ENCODE measurements at places on chromosomes 16 and 17. TPM values are rescaled to one million over a fixed set of nuclear protein-coding genes. Genes with fewer than 3 reads are reported as not detected.

DNA sequence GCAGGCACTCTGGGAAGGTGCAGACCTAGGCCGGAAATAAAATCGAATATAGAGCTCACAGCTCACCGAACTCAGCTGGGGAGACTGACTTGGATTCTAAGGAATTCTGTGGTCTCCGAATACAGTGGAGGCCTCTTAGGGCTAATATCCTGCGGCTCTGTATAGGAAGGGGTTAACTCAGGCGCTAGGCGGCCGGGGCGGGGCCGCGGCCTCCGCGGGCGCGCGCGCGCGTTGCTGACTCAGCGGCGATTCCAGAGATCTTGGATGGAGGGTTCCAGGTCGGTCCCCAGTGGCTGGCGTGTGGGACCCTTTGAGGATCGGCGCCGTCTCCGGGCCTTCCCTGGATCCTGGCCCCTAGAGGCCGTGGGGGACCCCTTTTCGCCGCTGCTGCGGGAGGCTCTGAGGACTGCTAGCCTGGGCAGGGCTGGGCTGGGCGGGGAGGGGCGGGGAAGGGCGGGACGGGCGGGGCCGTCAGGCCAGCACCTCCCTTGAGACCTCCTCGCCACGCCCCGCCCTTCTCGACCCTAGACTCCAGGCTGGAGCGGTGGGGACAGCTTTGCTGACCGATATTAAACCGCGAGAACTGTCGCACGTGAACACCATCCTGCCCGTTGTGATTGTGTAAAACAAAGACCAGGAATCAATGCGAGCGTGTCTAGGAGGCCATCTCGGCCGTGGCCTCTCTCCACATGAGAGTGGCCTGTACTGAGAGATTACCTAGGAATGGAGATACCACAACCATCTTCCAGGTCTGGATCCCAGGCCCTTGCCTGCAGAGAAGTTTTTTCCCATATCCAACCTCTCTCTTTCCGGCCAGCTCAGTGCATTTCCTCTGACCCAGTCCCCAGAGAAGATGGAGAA is 1.4 kb upstream of the PLEKHH3 start:
- H3K27ac ChIP-seq, result peak overlapping the region; percentile 53
- peaks cover 49% of the 10 kb centered on the region for H3K27me3 ChIP-seq
- H3K36me3 ChIP-seq, result no peaks in the 10 kb centered on the region
- peak overlapping the region; percentile 94 for H3K4me3 ChIP-seq
- H3K4me1 ChIP-seq, result peaks cover 66% of the 10 kb centered on the region

DNA sequence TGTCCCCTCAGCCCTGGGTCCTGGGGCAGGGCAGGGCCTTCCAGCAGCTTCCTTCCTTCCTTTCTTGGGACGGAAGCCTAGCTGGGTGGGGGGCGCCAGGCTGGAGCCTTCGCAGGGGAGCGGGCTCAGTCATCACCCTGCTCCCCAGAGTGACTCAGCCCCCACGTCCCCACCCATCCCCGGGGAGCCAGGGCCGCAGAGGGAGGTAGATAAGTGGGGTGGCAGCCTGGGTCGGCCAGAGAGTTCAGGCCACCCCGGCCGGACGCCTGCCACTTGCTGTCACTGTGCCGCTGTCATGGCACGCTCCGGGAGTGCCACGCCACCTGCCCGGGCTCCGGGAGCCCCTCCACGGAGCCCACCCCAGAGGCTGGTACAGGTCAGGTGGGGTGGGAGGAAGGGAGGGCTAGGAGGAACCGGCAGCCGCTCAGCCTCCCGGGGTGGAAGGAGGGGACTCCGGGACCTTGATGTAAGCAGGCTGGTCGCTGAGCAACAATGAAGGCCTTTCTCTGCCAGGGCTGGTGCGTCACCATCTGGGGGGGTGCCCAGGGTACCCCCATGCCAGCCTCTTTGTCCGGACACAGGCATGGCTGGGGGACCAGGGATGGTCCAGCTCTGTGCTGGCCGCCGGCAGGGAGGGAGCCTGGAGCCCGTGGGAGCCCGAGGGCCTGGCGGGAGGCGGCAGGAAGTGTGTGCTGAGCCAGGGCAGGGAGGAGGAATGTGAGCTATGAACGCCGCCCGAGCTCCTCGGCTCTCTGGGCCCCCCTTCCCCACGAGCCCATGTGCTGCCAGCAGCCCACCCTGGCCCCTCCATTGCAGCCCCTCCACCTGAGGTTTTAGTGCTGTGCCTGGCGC is 6.6 kb downstream of the NHERF2 start:
- H3K4me3 ChIP-seq, result no peak overlapping the region
- no peaks in the 10 kb centered on the region for H3K27me3 ChIP-seq
- no peak overlapping the region for H3K27ac ChIP-seq
- no peaks in the 10 kb centered on the region for H3K4me1 ChIP-seq

DNA sequence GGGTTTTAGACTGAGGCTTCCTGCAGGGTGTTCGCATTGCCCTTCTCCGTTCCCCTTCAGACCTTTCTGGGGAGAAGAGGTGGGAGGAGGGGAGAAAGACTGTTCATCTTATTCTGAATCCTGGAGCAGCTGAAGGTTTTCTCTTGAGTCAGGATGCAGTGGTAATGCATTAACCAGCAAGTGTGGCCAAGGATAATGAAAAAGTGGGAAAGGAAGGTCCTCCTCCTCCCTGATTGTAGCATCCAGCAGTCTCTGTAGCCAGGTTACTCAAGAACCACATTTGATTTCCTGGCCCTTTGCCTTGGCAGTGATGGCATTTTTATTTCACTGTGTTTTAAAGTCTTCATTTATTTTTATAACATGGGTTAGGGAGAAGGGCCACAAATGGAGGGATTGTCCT is 59.1 kb downstream of the CYLD start:
- H3K27me3 ChIP-seq, result no peaks in the 10 kb centered on the region
- H3K27ac ChIP-seq, result peak overlapping the region; percentile 44
- peaks cover 7% of the 10 kb centered on the region for H3K4me1 ChIP-seq
- peaks cover 29% of the 10 kb centered on the region for H3K36me3 ChIP-seq
- DNase-seq, result no peak
- no peak overlapping the region for H3K4me3 ChIP-seq

- H3K27ac ChIP-seq, result no peak overlapping the region
- no peak overlapping the region for H3K4me3 ChIP-seq
- H3K4me1 ChIP-seq, result no peaks in the 10 kb centered on the region
- DNase-seq, result no peak
- H3K36me3 ChIP-seq, result no peaks in the 10 kb centered on the region
- H3K27me3 ChIP-seq, result no peaks in the 10 kb centered on the region
These were observed 556.6 kb upstream of the GOT2 start for GRCh38 chr16:59290718-59291117.

DNA sequence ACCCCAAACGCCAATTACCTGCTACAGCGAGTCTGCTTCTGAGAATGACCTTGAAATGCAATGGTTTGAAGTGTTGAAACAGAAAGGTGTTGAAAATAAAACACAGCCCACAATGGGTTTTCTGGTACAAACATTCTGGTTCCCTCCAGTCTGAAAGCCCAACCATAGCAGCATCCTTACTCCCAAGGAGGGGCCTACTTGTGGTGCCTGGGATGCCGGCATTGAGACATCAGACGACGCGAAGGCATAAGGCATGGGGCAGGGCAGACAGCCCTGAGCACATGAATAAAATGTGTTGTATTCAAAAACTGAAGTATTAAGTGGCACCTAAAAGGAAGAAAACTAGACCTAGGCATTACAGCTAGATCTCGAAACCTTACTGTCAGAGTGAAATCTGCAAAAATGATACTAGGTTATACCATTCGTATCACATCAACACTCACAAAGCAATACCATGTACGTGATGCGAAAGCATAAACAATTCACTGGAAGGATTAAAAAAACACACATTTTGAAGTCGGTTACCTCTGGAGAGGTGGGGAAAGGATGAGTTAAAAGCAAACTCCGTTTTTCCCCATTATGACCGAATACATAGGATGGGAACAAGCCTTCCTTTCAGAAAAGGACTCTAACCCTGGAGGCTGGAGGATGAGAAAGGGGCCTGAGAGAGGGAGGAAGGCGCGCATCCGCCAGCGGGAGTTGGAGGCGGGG is 702 bp downstream of the NUDT21 start:
- peaks cover 37% of the 10 kb centered on the region for H3K4me1 ChIP-seq
- H3K36me3 ChIP-seq, result peaks cover 11% of the 10 kb centered on the region
- no peak for DNase-seq

DNA sequence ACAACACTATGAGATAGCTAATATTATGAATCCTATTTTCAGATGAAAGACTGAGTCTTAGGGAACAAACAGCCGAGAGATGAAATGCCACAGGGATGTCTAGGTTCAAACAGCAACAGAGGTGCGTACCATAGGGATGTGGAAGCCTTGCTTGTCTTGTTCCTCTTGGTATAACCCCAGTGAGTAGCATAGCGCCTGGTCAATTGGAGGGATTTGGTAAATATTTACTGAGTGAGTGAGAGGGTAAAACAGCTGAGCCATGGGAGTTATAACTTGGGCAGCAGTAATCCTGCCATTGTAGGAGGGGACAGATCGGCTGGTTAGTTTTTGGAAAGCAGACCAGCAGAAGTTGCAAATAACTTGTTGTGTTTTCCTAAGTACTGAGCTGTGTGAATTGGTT is 80.2 kb downstream of the WWOX start:
- no peak overlapping the region for H3K27ac ChIP-seq
- no peak overlapping the region for H3K4me3 ChIP-seq
- no peaks in the 10 kb centered on the region for H3K27me3 ChIP-seq
- H3K4me1 ChIP-seq, result no peaks in the 10 kb centered on the region
- no peaks in the 10 kb centered on the region for H3K36me3 ChIP-seq
- DNase-seq, result no peak

- H3K27me3 ChIP-seq, result peaks cover 7% of the 10 kb centered on the region
- H3K27ac ChIP-seq, result peak overlapping the region; percentile 93
- DNase-seq, result no peak
- H3K4me1 ChIP-seq, result peaks cover 8% of the 10 kb centered on the region
- H3K4me3 ChIP-seq, result peak overlapping the region; percentile 90
These were observed 36.9 kb downstream of the SOST start for GRCh38 chr17:43721537-43722268.

- no peak overlapping the region for H3K4me3 ChIP-seq
- no peak overlapping the region for H3K27ac ChIP-seq
- DNase-seq, result no peak
- peaks cover 6% of the 10 kb centered on the region for H3K36me3 ChIP-seq
- peaks cover 18% of the 10 kb centered on the region for H3K4me1 ChIP-seq
- no peaks in the 10 kb centered on the region for H3K27me3 ChIP-seq
These were observed 64.5 kb upstream of the NLK start for GRCh38 chr17:27977751-27978688.

DNA sequence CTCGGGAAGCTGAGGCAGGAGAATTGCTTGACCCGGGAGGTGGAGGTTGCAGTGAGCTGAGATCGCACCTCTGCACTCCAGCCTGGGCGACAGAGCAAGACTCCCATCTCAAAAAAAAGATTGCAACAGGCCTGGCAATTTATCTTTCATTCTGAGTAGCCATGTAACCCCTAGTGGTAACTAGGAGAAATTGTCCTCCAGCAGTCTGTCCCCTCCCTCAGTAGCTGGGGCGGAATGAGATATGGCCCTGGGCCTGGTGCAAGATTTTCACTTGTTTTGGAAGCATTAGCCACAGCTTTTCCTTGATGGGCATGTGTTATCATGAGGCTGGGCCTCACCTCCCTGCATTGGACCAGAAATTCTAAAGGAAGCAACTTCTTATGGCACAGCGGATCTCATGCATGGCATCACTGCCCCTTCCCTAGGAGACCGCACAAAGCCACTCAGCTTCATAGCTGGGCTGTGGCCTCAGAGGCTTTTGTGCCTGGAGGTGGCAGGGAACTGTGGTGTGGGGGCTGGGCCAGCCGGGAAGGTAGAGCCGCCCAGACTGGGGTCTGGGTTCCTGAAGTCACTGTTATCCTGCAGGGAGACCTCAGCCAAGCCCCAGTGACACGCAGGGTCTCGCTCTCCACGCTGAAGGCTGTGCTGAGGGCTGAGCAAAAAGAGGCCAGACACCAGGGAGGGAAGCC is 13.4 kb downstream of the NATD1 start:
- no peak for DNase-seq
- H3K27me3 ChIP-seq, result no peaks in the 10 kb centered on the region
- H3K4me3 ChIP-seq, result no peak overlapping the region
- H3K27ac ChIP-seq, result no peak overlapping the region

Gene LGALS9B
- polyA plus RNA-seq, result 0.22 TPM

Gene LASP1
- polyA plus RNA-seq, result 28.4 TPM

DNA sequence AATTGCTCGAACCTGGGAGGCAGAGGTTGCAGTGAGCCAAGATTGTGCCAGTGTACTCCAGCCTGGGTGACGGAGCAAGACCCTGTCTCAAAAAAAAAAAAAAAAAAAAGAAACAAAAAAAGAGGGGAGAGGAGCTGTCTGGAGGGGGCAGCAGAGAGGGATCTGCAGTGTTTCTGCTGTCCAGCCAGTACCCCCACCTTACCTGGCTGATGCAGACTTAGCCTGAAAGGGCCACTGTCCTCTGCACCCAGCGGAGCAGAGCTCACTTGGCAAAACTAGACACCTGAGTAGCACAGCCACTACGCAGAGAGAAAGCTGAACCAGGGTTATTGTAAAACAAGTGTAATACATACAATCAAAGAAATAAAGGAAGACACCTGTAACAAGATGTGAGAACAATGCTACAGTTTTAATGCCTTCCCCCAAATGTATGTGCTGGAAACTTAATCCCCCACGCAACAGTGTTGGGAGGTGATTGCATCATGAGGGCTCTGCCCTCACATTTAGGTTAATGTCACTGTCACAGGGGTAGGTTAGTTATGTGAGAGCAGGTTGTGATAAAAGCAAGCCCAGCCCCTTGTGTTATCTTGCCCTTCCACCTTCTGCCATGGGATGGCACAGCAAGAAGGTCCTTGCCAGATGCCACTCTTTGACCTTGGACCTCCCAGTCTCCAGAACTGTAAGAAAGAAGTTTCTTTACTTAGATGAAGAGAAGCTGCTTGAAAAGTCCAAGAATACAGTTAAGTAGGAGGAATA is 211.2 kb downstream of the RPTOR start:
- H3K4me1 ChIP-seq, result peaks cover 4% of the 10 kb centered on the region
- no peak overlapping the region for H3K4me3 ChIP-seq
- H3K27me3 ChIP-seq, result no peaks in the 10 kb centered on the region

- H3K4me1 ChIP-seq, result peaks cover 5% of the 10 kb centered on the region
- H3K27ac ChIP-seq, result no peak overlapping the region
These were observed 51.1 kb upstream of the LGALS9 start for GRCh38 chr17:27579897-27580321.

Gene GLOD4
- 83.9 TPM for polyA plus RNA-seq

Gene ZFPM1
- polyA plus RNA-seq, result 0.09 TPM

Gene TNFSF13
- 32.3 TPM for polyA plus RNA-seq

Gene ACADVL
- 102 TPM for polyA plus RNA-seq

GRCh38 chr17:83145358-83145738 is 65.9 kb downstream of the METRNL start:
- H3K4me3 ChIP-seq, result no peak overlapping the region
- no peak for DNase-seq
- no peaks in the 10 kb centered on the region for H3K4me1 ChIP-seq
- no peak overlapping the region for H3K27ac ChIP-seq
- peaks cover 7% of the 10 kb centered on the region for H3K36me3 ChIP-seq
- H3K27me3 ChIP-seq, result peaks cover 29% of the 10 kb centered on the region

DNA sequence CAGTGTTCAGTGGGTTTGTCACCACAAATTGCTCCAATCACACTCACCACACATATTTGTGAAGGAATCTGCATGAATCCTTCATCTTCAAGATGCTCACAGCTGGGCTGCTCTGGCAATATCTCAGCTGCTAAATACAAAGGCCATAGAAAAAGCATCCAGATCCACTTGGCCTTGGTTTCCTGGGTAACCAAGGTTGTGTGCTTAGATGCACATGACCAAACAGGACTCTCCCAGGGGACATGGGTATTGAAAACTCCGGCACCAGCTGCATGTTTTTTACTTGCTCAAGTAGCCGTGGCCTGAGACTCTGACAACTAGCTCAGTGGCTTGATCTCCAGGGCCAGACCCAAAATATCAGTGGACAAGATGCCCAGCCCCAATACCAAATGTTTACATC is 131.3 kb downstream of the CBLN1 start:
- no peaks in the 10 kb centered on the region for H3K36me3 ChIP-seq
- no peak overlapping the region for H3K4me3 ChIP-seq
- peaks cover 16% of the 10 kb centered on the region for H3K27me3 ChIP-seq
- DNase-seq, result no peak
- H3K4me1 ChIP-seq, result peaks cover 2% of the 10 kb centered on the region
- no peak overlapping the region for H3K27ac ChIP-seq

All from naive B cell (primary cell).